NCI-H1092 (cell line): ENCODE measurements at places on chromosomes 2 and 18.

- peak; percentile 86 for DNase-seq
These were observed at the start of gene MGAT5 for GRCh38 chr2:134253804-134254203. Gene MGAT5, plus strand, starts transcription at chr2:134254072. Its CDS starts 332 bp downstream, at chr2:134254404.

- DNase-seq: no peak
These were observed 54.0 kb downstream of the COA5 start for GRCh38 chr2:98554116-98554861.

- no peak for DNase-seq
These were observed 57.4 kb downstream of the STK39 start for GRCh38 chr2:168189835-168190569.

DNA sequence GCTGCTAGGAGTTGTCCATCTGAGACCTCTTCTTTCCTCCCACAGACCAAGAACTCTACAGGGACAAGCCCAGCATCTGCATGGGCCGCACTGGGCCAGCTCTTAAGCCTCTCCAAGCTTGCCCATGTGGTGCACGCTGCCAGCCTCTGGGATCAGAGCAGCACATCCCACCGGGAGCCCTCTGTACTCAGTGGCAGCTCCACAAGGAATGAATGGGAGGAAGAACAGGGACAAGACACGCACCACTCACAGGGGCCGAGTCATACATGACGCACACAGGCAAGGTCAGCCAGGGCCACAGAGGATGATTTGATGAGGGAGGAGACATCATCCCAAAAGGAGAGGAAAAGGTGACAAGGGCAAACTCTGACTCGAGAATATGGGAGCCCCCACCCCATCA is 268.3 kb downstream of the KLHL29 start:
- DNase-seq: no peak

DNA sequence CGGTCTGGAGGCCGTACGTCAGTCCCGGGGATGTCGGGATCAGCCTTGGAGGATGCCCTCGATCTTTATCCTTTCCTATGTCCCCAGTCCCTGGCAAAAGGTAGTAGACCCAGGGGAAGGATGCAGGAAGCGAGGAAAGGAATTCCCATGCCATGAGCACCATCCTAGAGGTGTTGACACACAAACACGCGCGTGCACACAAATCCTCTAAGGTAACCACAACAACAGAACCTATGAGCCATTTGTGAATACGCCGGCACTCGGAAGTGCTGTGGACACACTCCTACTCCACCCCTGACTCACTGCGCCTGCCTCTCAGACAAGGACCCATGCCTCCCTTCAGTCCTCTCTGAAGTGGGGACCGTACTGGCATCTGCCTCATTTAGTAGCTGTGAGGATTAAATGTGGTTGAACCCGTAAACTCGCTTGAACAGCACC is 11.3 kb upstream of the MLPH start:
- no peak for DNase-seq

- DNase-seq: no peak
These were observed 151.2 kb upstream of the CCDC68 start for GRCh38 chr18:55110436-55110835.

DNA sequence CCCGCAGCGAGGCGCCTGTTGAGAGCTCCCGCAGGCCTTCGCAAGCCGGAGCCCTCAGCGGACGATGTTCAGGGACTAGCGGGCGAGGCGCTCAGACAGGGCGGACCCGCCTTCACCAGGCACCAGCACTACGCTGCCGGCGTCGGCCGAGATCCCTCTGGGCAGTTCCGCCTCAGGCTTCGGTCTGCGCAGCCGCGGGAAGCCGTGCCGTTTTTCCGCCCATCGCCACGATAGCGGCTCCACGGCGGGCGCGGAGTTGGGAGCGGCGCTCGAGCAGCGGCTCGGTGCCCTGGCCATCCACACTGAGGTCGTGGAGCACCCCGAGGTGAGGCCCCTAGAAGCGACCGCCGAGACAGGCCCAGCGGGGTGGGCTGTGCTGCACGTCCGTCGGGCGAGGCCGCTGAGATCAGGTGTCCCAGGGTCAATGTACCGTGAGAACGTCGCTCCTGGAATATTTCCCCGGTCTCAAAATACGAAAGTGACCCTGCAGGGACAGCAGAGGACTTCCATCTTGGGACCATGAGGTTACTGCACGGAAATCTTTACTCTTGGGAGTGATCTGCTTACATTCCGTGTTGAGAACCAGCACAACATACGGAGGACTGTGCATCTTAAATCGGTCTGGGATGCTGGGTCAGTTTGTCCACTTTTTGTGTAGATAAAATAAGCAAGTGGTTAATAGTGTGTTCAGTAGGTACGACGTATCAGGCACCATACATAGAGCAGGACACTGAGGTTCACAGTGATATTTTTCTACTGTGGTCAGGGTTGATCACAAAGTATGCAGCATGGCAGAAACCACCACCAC is 13.3 kb upstream of the MTIF2 start:
- peak; percentile 57 for DNase-seq
